H1 (cell line): ENCODE measurements at places on chromosomes 2 and 18. TPM values are rescaled to one million over a fixed set of nuclear protein-coding genes. Genes with fewer than 3 reads are reported as not detected.

- DNase-seq, result no peak
Measured at GRCh38 chr2:8518979-8519668, 162.7 kb upstream of the ID2 start.

GRCh38 chr18:75216212-75216910 is 5.8 kb downstream of the TSHZ1 start:
- DNase-seq, result no peak

DNA sequence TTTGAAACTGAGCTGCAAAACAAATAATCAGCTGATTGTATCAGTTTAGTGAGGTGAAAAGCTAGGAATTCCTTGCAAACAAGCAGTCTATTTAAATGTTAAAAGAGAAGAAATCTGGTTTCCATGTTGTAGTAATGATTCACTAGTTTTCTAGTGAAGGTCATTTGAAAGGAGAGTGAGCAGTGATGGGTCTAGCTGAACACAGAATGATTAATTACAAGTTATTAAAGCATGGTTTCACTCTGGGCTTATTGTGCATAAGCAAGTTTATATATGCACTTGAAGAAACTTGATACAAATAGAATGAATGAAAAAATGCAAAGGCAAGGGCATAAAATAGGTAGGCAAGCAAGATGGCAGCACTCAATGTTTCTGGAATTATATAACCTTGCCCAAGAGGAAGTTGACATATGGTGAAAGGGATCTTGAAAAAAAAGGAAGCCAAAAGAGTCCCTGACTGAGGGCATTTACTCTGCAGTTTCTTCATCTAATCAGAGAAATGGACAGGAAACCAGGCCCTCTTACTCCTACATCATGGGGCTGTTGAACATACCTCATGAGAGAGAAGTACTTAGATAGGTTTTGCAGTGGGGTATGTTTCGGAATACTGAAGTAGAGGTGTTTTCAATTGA is 53.2 kb downstream of the PLCL1 start:
- no peak for DNase-seq

- DNase-seq, result no peak
Measured at GRCh38 chr2:207617011-207617671, 8.1 kb downstream of the METTL21A start.

DNA sequence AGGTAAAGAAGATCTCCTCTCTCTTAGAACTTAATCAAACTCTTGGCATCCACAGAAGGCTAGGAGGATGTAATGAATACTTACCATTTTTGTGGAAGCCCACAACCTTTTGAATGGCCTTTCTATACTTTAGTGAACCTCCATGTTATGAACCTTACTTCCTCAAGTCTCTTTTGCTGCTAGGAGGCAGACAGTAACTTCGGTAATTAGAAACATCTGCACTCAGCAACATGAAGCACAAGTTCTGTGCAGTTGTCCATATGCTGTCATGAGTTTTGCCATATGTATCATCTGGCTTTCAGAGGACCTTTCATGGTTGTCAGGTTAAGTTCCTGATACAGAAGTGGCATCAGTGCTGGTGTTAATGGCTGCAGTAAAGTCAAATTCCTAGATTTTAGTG is 50.4 kb downstream of the PDK1 start:
- DNase-seq, result no peak

The C2orf78 gene
- 0.21 and 0.39 TPM in 2 replicates for total RNA-seq

The VWA3B gene
- not detected in 2 replicates for total RNA-seq

The TMEM200C gene
- 8.3 and 9.6 TPM in 2 replicates for total RNA-seq
